ENCODE measurements at places on chromosomes 2 and 18.
A peak's percentile ranks its signal among the peaks of the same experiment; 100 is the strongest.

GRCh38 chr2:172461591-172462372 is 34.4 kb downstream of the ITGA6 start:
- peak; percentile 20 for DNase-seq

GRCh38 chr18:48228301-48228715 is 180.9 kb downstream of the ZBTB7C start:
- DNase-seq: no peak

DNA sequence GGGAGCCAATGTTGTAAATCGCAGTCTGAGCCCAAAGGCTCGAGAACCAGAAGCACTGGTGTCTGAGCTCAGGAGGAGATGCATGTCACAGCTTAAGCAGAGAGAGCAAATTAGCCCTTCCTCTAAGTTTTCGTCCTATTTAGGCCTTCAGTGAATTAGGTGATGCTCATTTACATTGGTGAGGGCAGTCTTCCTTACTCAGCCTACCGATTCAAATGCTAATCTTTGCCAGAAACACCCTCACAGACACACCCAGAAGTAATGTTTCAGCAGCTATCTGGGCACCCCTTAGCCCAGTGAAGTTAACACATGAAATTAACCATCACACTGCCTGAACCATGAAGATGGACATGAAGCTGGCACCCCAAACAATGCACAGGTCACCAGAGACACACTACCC is 385.1 kb downstream of the STK39 start:
- no peak for DNase-seq

- no peak for DNase-seq
Observed at GRCh38 chr2:9416267-9416961, 6.9 kb downstream of the ITGB1BP1 start.

DNA sequence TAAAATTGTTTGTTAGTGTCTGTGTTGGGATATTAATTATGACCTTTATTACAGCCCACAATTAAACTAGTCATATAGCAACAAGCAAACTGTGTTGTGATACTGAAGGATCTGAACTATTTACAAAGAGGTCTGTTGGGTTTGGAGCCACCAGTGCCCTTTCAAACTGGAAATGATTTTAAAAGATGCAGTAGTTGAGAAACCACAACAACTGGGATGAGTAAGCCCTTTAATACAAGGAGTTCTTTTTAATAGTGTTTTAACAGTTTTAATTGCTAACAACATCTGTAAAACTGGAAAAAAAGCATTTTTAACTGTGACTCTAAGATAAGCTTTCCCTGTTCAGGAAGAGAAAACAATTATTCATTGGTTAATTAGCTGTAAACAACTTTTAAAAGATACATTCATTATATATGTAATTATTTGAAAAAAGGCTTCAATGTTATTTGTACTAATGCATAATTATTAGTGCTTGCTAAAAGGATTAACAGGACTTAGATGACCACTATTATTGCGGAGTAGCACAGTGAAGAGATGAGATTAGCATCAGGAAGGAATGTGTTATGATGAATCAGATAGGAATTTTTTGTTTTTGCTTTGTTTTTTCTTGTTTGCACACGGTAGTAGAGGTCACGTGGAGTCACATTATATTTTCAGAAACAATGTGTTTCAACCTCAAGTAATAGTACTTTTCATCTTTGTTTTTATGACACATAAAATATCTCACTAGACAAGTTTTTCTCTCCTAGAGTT is 392.7 kb upstream of the FANCL start:
- DNase-seq: no peak

DNA sequence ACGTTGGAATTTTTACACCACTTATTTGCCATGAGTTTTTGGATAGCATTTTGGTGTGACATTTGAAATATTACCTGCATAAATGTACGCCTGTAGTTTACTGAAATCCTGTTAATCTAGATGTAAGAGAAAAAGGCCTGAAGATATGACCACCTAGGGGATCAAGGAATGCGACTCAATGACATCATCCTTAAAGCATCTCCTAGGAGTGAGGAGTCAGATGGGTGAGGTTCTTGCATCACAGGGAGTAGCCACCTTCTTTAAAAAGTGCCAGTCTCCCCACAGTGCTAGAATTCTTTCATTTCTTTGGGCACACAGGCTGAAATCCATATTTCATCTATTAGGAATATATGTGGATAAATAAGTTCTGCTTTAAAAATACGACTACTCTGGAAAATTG is 34.5 kb downstream of the ADCYAP1 start:
- DNase-seq: no peak

GRCh38 chr18:71443706-71444480 is 1100.2 kb downstream of the CBLN2 start:
- no peak for DNase-seq
